ENCODE measurements at places on chromosomes 6 and 20.

DNA sequence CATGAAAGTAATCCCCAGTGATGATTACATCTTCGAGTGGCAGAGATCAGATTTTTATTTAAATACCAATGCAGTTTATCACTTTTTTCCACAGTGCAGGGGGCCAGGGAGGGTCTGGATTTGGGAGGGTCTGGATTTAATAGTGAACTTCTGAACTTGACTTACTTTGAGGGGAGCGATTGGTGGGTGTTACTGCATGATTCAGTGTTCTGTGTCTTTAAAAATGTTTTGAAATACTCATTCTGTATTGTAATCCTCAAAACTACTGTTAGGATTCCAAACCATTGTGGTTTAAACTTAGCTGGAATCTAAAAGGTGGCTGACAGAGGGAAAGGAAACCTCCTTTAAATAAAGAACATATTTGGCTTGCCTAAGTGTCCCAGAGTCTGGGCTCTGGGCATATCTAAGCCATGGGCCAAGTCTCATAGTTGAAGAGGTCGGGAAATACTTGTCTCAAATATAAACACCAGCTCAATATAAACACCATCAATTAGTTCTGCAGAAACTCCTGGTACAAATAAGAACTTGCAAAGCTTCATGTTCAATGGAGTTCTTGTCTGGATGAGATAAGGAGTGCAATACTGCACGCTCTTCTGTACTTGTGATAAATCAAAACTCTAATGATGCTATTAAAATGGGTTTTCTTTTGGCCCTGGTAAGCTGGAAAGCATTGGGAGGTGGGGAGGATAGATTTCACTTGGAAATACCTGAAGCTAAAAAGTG lies 14.4 kb downstream of the JARID2 start:
- DNase-seq: no peak

DNA sequence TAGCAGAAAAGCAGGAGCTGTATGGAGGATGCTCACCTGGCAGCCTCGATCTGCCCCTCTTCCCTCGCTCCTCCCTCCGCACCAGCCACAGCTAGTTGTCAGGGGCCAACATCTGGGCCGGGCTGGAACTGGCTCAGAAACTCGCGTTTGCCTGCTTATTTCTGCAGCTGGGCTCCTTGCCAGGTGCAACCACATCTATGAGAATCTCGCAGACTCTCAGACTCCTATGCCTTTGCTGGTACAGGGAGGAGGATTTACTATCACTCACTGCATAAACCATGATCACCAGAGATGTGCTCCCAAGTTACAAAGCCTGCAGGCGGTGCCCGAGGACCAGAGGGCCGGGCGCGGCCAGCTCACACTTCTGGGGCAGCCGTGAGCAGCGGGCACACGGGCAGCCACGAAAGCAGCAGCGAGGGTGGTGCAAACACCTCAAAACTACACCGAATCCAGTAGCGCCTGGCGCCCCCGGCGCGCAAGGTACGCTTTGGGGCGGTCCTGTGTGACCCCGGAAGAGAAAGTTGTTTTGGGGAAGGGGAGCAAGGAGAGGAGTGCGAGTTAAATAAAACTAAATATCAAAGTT lies 577 bp upstream of the LRRC1 start:
- peak; percentile 53 for DNase-seq

GRCh38 chr6:75282706-75283105 lies 1.9 kb downstream of the TMEM30A start:
- DNase-seq: no peak

DNA sequence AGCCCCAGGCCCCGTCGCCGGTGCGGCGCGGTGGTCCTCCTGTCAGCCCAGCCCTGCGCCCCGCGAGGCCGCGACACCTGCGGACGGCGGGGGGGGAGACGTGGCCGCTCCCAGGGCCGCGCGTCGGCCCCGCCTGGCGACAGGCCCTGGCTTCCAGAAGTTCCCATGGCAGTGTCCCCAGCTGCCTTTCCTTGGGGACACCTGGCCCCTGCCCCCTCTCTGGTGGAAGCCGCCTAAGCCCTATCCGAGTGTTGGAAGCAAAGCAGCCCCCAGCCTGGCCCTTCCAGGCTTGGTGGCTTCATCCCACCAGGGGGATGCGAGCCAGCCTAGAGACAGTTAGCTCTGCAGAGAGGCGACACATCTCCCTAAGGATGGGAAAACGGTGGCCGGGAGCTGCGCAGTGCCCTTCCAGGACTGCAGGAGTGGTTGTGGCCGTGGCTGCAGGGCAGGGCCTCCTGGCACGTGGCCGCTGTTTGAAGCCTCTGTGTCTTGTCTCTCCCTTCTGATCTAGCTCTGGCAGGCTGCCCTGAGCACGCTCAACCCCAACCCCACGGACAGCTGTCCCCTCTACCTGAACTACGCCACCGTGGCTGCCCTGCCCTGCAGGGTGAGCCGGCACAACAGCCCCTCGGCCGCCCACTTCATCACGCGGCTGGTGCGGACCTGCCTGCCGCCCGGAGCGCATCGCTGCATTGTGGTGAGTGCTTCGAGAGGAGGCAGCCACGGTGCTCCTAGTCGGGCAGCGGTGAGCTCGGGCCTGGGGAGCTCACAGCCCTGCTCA lies 816 bp downstream of the NPEPL1 start:
- peak; percentile 19 for DNase-seq

DNA sequence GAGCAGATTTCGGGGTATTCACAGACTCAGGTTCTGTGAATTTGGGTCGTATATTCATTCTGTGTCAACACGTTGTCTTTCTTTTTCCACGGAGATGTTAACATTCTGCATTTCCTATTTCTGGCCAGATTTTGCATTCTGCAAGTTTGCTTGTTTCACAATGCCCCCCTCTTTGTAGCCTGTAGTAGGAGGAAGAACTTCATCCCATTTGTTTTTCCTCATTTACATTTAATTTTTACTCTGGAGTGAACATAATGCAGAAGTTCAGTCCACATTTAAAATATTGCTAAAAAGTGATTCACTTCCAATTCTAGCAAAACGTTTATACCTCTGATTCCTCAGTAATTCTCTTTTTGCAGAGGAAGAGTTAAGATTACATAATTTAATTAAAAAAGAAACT lies 12.9 kb downstream of the TAGAP start:
- no peak for DNase-seq

GRCh38 chr20:1808101-1808500 lies 87.1 kb upstream of the SIRPA start:
- no peak for DNase-seq

- no peak for DNase-seq
These were observed 32.4 kb downstream of the SLC16A10 start for GRCh38 chr6:111119571-111120329.

GRCh38 chr20:49381558-49382493 lies 100.6 kb downstream of the KCNB1 start:
- no peak for DNase-seq

DNA sequence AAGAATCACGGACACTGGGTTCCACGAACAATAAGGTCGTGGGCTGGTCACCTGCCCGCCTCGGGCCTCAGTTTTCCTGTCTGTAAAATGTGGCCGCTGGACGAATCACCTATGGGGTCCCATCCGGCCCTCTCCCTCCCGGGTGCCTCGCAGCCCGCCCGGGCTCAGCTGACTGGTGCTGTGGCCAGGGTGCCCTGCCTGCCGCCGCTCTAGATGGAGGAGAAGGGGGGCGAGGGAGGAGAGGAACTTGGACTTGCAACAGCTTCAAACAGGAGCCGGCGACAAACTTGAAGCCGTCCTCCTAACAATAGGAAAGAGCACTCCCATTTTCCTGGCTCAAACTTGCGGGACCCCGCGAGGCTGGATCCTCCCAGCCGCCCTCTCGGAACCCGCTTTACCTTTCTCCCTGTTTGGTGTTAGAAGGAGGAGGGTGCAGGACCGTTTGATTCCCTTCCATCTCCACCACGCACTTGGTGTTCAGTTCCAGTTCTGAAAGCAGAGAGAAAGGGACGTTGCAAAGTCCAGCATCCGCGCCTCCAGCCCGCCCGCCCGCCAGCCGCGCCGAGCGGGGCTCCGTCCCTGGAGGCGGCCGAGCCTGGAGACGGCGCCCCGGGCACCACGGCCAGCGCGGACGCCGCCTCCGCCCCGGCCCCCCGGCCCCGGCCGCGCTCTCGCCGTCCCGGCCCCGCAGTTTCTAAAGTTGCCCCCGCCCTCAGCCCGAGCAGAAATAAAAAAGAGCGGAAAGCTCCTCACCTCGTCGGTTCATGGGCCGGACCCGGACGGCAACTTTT lies 584 bp downstream of the KIF13A start:
- DNase-seq: peak; percentile 14

GRCh38 chr6:20868397-20869096 lies 334.3 kb downstream of the CDKAL1 start:
- no peak for DNase-seq

DNA sequence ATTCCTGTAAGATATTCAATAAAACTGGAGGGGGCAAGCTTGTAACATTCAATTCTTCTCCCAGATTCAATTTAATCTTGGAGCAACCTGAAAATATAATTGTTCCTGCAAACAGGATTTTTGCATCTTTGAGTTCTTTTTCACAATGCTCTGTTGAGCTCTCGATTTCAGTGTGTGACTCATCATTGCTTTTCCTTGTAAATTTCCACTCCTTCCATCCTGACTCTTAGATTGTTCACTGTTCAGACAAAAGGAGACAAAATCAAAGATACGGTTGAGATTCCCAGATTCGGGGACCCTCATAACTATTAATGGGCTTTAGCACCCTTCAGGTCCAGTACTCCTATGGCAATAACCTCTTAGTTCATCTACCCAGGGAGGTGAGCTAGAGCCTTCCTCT lies 571.9 kb upstream of the CHD6 start:
- DNase-seq: no peak

- peak; percentile 21 for DNase-seq
These were observed 92.1 kb downstream of the POPDC3 start for GRCh38 chr6:105087571-105088211.

DNA sequence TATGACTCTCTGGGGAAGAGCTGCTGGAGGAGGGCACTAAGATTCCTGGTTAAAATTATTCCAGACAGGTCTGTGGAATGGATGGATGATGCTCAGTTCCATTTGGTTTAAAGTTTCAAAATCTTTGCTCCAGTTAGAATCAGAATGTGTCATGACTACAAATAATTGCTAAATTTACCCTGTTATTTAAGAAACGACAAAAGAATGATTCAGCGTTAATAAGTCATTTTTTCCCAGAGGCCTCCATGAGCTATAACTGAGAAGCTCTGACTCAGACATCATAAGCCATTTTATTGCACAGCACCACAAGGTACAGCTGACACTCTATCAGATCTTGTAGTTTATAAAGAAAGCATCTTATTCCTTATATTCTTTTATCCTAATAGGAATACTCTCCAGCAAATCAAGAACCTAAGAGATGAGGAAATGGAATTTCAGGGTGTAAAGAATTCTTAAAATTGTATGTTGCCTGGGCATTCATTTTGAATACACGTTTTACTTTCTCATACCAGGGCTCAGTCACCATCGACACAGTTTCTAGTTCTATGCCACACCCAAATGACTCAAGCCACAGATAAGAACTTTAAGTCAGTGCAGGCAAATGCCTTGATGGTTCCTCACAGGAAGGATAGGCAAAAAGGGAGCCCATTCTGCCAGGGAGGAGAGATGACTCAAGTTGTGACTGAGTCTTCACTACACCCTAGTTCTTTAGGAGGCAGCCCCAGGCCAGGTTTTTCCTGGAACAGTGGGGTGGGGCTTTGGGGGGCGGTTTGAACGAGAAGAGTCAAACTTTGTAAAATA lies 636.0 kb downstream of the MMUT start:
- no peak for DNase-seq

- DNase-seq: no peak
These were observed 845 bp downstream of the HLA-DPA1 start for GRCh38 chr6:33072508-33073100.

DNA sequence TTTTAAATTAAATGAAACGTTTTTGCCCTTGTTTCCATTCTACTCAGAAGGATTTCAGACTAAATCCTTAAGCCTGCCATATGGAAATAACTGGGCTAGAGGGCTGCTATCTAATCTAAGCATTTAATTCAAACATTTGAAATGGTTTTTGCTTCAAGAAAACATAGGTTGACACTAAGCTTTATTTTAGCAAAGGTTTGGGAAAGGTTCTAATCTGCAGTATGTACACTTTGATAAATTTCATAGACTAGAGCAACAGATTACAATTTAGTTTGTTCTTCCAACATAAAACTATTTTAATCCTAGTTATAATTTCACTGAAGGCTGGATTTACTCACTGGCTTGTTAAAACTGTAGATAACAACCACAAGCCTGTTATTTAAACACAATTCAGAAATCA lies 72.1 kb downstream of the TMEM200A start:
- DNase-seq: no peak

DNA sequence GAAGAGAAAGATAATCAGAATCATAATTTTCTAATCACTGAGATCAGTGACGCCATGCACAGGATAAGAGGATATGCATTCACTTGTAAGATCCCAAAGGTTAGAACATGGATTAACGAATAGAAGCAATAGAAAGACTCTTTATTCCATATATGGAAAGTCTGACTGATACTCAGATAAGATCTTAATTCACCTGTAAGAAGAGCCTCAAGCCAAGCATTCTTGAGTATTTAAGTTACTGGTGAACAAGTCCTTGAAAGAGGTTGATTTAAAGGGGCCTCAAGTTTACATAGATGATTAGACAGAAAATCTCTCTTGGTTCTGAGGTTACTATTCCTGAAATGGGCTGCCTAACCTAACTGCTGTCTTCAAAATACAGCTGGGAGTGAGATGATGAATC lies 53.8 kb upstream of the MTRF1L start:
- no peak for DNase-seq

DNA sequence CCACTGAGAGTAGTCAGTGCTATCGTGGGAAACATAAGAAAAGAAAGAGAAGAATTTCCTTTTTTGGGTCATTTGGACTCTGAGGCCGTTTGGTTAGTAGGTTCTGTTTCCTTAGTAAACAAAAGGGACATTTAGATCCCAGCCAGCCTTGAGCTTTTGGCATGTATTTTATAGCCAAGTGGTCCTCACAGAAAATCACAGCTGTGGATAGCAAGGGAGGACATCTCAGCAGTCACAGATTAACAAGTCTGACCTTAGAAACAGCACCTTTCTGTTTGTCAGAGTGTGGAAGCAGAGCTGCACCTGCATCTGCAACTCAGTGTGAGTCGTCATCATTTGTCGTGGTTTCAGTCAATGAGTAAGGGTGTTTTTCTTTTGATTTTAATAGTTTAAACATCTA lies 40.5 kb downstream of the FAM120B start:
- no peak for DNase-seq

- no peak for DNase-seq
These were observed 31.6 kb downstream of the GSTA2 start for GRCh38 chr6:52731719-52732118.

GRCh38 chr6:122428781-122429180 lies 29.3 kb downstream of the HSF2 start:
- no peak for DNase-seq

GRCh38 chr6:141244366-141244765 lies 888.4 kb upstream of the GJE1 start:
- DNase-seq: no peak

GRCh38 chr6:146803601-146804000 lies 204.8 kb downstream of the ADGB start:
- DNase-seq: no peak

DNA sequence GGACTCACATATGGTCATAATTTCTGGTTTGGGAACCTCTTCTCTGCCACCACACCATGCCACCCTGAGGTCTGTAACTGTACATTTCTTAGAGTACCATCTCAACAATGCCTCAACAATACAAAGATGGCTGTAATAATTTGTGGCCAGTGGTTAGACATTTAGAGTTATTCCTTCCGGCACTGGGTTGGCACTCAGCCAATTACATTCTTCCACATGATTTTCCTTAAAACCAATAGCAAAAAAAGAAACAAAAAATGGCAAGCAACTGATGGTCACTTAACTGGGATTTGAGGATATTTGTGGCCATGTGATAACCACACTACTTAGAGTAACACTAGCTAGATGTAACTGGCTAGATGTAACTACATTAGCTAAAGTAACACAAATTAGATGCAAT lies 79.9 kb downstream of the SEL1L2 start:
- DNase-seq: no peak
